HAP-1 (cell line): ENCODE measurements at places on chromosomes 7 and 10.

DNA sequence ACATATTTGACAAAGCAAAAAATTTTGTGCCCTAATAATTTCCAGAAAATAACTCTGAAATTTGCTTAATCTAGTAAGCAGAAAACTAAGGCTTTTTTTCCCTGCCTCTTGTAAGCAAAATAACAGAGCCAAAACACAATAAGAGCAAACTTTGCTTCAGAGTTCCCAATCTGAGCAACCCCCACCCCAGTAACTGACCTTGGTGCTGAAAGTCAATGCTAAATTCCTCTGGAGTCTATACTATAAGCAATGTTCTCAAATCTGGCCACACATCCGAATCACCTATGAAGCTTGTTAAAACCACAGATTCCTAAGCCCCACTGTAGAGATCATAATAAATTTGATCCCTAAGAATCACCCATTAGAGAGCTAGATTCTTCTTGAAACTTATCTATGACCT is 150.5 kb downstream of the ELAPOR2 start:
- no peak for DNase-seq

DNA sequence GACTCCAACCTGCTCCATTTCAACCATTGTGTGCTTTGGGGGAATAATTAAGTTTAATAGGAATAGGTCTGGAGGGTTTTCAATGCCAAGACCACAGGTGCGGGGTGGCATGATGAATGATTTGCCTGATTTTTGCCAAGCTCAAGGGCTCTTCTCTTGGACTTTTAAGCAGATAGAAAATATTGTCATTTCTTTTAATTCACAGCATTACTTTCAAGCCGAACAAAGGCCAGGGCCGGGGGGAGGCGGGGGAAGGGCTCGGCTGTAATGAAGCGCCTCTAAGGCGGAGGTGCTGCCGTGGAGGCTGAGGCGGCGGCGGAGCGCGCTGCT is 6.5 kb downstream of the PTF1A start:
- no peak for DNase-seq

- no peak for DNase-seq
Observed at GRCh38 chr7:16026253-16027020, 340.0 kb upstream of the MEOX2 start.

GRCh38 chr10:43190775-43191174 is 52.5 kb downstream of the CSGALNACT2 start:
- DNase-seq, result no peak

DNA sequence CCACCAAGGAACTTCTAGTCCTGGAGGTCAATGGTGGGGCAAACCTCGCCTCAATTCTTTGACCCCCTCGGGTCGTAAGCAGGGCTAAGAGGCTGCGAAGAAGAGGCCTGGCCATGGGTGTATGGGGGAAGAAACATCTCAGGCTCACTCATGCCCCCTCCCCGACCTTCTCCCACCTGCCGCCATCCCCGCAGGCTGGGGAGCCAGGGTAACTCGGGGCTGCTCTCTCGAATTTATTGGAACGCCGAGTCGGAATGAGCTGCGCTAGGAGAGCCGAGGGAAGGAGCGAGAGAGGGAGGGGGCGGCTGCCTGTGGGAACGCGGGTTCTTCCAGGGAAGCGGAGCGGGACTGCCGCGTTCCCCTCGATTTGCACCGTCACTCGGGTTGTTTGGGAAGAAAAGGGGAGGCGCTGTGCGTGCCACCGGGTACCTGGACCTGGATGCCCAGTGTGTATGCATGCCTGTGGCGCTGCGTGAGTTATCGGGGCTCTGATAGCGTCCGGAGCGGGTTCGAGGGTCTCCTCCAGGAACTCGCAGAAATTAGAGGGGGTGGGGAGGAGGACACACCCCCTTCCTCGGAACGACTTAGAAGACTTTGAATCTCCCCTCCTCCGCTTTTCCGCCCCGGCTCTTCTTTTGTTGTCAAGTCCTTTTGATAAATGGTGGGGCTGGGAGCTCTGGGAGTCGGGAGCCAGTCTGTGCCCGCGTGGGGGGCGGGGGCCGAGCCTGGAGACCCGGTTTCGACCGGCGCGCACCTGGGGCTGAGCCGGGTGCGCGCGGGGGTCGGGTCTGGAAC is 1.8 kb upstream of the ZNF503 start:
- DNase-seq, result peak; percentile 33

DNA sequence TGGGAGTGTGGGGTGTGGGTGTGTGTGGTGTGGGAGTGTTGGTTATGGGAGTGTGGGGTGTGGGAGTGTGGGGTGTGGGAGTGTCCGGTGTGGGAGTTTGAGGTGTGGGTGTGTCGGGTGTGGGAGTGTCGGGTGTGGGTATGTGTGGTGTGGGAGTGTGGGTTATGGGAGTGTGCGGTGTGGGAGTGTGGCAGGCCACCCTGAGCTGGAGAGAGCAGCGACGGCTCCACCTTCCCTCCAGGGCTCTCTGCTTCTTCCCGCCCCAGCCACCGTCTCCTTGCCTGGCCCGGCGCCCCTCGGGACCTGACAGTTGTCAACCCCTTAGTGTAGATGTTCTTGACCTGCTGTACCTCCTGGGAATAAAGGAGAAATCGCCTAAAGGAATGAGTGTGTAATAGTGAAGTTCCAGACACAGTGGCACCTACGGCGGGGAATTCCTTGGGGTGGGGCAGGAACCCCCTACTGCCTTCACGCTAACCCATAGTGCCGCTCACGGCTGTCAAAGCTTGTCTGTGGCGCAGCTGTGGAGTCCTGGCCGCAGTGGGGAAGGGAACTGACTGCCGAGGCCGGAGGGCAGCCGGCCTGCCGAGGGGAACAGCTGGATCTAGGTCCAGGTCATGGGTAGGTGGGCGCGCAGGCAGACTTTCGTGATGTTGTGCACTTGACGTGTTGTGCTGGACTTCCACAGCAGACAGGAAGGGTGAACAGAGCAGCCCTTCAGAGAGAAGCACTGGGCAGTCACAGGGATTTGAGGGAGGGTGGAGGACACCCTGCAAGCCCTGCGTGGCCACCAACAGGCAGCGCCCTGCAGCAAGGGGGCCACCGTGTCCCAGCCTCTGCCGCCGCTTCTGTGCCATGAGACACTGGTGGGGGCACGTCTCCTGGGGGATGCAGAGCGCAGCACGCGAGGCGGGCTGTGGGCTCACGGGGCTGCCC is 49.0 kb upstream of the EN2 start:
- DNase-seq, result peak; percentile 24

- no peak for DNase-seq
Observed at GRCh38 chr10:96756111-96756903, 36.0 kb upstream of the PIK3AP1 start.

DNA sequence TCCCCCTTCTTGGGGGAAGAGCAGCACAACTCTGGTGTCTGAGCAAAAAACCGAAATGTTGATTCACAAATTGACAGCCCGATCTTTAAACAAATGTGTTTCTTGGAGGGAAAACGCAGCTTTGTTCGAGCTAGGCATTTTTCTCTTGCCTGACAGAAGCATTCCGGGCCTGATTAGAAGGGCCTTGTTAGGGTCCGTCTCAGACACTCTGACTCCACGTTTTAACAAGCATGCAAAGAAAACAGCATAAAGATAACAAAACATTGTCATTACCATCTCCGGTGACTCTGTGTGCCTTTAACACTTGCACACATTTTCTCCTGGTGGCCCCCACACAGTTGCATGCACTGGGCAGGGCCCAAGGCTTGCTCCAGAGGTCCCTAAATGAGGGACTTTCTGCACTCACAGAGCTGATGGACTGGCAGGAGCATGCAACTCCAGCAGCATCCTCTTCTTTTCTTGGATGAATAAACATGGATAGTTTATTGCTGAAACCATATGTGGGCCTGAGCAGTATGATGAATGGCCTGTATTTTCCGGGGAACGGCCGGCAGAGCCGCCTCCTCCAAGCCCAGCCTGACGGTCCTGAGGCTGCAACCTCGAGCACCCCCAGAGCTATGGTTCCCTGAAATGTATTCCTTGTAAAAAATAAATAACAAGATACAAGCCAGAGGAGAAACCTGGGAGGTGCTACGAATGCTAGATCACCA is 50.9 kb downstream of the EBF3 start:
- no peak for DNase-seq

DNA sequence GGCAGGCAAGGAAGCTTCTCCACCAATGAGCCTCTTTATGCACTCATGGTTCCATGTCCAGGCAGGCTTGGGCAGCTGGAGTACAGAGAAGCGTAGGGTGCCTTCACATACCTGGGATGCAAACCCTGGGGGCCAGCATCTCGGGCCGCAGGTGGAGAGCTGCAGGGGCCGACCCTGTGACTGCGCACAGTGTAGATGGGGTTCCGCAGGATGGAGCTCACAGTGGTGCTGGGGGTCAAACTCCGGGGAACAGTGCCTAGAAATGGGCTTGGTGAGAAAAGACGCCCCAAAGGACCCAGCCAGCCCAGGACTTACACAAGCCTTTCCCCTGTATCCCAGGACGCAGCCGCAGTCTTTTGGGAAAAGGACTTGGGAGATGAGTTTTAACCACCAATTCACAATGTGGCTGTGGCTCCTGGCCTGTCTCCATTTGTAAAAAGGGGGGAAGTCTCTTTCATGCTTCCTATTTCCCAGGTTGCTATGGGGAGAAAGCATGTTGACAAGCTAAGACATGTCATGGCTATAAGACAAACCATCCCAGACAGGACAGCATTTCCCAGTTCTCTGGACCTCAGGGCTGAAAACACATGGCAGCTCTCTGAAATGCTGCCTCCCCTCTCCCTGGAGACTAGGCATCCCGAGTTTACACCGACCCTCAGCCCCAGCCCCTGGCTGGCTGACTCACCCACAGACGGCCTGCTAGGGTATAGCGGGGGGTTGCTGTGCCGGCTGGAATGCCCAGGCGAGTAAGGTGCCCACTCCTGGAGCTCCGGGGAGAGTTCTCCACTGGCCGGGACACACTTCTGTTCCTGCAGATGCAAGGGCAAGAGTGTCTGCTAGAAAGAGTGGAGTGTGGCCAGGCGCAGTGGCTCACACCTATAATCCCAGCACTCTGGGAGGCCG is 107.1 kb downstream of the DLG5 start:
- DNase-seq, result no peak

DNA sequence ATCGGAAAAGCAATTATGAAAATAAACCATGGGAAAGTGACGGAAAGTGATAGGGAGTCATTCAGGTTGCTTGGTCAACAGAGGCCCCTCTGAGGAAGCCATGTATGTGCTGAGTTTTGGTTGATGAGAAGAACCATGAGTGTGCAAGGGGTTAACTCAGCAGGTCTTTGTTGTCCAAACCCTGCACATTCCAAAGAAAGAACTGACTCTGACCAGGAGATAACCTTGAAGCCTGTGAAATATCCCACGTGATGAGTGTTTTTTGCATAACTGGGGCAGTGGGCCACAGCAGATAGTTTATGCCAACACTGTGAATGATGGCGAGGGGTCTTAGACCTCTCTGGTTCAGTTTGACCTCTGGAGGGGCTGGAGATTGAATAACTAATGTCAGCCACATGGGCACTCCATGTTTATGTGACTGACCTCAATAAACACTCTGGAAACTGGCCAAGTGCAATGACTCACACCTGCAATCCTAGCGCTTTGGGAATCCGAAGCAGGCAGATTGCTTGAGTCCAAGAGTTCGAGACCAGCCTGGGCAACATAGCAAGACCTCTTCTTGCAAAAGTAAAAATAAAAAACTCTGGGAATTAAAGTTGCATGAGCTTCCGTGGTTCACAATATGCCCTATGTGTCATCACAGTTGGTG is 154.0 kb upstream of the FOXK1 start:
- no peak for DNase-seq

GRCh38 chr10:16847644-16848043 is 30.4 kb upstream of the RSU1 start:
- DNase-seq, result no peak

GRCh38 chr7:138030679-138031351 is 28.9 kb upstream of the CREB3L2 start:
- DNase-seq, result no peak

DNA sequence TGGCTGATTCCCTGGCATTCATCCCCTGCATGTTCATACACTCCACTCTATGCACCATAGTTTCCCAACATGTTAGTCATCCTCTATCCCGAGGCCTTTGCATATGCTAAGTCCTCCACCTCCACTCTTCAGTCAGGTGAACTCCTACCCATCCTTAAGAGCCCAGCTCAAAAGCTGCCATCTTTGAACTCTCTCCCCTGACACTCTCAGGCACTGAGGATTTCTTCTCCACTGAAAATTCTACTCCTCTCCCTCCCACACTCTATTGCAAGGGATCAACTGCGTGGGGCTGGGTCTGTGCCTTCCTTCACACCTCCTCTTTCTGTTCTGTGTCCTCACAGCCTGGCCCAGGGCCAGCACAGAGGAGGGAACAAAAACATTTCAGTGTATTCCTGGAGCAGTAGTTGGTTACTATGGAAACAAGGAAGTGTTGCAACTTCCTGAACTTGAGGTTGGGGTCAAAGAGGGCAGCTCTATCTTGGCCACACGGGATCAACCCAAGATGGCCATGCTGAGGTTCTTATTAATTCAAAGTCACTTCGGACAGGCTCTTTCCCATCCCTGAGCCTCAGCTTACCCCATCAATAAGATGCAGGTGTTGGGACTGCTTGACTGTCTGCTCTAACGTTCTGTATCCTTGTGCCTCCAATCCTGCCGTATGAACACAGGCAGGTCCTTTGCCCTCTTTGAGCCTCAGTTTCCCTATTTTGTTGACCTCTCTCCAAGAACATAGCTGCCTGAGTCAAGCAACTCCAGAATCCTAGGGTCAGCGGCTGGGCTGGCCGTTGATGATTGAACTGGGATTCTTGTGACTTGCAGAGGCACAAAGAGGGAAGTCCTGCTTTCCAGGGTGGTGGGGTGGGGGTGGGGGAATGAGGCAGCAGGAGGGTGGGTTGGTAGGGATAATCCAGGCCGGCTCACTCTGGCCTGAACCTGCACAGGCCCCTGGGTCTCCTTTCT is 15.5 kb downstream of the ZMIZ1 start:
- peak; percentile 70 for DNase-seq

DNA sequence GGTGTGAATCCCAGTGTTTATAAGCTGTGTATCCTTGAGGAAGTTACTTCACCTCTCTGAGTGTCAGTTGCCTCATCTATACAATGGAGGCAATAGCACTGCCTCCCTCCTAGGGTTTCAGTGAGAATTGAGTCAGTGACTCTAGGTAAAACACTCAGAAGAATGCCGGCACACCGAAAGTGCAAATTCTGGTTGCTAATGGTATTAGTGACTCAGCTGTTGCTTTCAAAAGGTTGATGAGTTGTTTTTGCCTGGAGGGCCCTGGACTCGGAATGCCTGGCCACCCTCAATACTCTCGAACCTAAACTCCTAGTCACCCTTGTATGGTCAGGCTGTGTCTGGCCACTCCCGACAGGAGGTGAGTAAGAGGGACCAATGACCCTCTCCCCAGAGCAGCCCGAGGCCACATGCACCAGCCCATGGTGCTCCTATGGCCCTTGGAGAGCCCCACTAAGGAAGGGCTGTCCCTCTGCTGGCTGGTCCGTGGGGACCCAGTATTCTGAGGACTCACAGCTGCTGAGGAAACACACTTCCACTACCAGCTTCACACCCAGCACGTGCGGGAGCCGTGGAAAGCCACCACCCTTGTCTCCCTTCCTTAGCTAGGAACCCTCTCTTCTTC is 60.2 kb downstream of the CALML3 start:
- DNase-seq, result no peak
